ENCODE measurements at places on chromosomes 2 and 18.

DNA sequence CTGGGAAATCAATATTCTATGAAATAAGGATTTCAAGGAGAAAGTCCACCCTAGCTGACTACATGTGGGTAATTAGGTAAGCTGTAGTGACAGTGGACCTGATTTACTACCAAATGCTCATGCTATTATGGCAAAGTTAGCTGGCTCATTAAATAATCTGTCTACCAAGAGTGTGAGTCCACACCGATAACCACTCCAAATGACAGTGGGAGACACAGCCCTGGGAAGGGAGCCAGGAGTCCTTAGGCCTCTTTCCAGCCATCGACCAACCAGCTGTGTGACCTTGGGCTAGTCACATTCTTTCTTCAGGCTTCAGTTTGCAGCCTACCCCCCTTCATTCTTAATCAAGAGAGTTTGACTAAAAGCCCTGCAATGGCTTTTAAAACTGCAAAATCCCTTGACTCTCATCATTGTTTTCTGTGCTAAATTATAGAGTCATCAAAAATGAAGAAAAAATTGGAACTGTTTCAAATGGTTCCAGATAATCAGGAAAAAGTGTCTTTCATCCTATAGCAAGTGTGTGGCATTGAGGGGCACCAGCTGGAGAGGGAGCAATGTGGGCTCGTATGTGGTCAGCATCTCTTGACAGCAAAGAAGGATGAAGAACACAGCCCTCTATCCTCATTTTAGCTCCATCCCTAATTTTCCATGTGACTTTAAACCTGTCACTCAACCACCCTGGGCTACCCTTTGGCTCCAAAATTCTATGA, 45.6 kb upstream of the SLC14A2 start:
- no peak for DNase-seq

DNA sequence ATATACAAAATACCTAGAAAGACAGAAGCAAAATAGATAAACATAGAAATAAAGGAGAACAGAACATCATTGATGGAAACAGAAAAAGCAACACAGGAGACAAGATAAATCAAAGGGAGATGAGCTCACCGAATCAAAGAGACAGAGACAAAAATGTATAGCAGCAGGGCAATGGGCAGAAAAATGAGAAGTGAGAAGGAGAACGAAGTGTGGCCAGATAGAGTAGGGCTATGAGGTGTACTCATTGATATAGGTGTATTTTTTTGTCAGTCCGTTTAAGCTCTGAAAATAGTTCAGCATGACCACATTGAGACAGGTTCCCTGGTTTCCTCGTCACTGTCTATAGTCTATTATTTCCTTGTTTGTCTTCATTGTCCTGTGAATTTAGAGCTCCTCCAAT, 55.1 kb downstream of the SP100 start:
- DNase-seq, result no peak

GRCh38 chr18:49071317-49071716, 120.6 kb upstream of the SMAD7 start:
- DNase-seq, result no peak

DNA sequence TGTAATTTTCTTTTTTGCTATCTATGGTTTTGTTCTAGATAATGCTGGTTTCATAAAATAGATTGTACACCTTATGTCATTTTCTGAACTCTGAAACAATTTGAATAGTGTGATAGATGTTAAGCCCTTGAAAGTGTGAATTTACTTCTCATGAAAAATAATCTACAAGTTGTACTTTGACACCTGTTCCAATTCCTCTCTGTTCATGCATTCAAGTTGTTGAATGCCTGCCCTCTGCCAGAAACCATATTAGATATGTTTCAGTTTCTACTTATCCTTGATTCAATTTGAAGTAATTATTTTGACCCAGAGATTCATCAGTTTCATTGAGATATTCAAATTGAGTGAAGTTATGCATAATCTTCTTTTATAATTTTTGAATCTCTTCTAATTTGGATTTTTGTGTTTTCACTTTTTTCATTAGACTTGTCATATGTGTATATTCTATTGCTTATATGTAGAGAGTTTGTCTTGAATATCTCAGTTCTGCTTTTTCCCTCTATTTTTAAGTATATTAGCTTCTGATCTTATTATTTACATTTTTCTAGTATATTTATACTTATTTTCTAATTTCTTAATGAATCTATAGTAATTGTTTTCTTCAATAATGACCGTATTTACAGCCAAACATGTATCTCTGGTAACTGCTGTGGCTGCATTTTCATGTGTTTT, 143.3 kb upstream of the TACR1 start:
- DNase-seq, result no peak

GRCh38 chr18:21177822-21178221, 64.2 kb upstream of the GREB1L start:
- DNase-seq, result no peak

DNA sequence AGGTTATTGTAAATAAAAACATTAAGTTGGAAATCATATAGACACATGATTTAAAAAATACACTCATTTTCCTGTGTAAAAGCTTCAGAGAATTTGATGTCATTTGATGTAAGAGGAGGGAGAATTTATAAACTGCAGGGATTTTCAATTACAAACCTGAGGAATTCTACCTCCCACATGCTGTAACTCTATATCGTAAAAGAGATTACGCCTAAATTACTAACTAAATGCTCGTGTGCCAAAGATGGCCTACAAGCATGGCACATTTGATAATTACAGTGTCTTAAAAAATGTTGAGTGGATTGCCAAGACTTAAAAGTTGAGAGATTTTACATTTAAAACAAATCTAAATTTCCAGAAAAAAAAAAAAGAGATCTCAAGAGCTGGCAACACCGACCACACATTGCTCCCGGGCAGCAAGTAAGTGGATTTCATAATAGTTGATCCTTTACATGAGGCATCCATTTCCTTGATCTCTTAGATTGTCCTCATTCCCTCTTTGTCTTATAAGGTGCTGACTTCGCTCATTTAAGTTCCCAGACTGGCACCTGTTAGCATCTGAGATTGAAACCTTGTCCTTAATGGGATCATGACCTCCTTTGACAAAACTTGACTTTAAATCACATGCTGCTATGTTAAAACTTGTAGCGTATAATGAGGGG, 840.3 kb upstream of the ZEB2 start:
- DNase-seq, result no peak

DNA sequence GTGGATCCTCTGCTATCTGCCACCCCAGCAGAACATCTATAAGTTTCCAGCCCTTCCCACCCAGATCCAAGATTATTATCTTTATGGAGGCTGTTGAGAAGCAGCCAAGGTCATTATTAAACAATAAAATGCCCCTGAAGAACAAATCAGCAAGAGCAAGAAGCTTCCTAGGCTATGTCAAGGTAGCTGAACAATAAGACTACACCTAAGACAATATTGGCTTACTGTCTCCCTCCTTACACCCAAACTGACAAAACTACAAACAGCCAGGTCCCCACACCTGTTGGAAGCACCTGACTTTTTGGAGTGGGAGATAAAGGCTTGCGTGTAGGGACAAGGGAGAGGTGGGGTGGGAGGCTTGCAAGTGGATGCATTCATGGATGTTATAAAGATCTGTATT, 128.5 kb downstream of the SPTBN1 start:
- no peak for DNase-seq

DNA sequence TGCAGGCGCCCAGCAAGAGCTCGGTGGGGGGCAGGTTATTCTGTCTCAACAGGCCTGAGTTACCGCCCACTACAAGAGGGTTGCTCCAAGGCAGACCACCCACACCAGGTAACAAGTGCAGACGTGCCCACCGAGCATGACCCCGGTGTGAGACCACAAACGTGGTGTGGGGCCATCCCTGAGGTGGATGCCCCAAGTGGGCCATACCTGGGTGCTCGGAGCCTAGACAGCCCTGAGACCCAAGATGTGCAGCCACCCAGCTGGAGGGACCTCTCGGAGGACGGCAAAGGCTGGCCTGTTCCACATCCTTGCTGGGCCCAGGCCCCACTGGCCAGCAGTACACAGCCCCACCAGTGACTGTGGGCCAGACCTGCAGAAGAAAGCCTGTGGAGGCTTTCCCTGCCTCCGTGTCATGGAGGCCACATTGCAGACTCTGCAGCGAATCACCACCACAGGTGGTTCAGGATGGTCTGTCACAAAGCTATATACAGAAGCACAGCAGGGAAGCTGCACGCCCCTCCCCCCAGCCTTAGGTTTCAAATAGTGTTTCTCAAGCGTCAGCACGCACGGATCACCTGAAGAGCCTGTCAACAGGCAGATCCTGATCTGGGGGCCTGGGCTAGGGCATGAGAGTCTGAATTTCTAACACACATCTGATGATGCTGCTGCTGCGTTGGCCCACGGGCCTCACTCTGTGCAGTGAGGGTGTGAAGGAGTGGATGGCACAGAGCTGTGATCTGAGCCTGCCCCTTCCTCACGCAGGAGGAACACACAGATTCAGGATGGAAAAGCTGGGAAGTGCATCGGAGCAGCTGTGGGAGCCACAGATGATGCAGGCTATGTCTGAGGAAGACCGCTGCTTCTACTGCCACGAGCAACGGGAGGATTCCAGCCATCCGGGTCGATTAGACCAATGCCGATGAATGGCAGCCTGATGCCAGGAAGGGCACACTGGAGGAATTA, 96.8 kb downstream of the UXS1 start:
- no peak for DNase-seq

- no peak for DNase-seq
Measured at GRCh38 chr2:77469106-77469505, 53.1 kb downstream of the LRRTM4 start.

GRCh38 chr18:14089781-14090180, 42.5 kb downstream of the ZNF519 start:
- DNase-seq, result no peak

DNA sequence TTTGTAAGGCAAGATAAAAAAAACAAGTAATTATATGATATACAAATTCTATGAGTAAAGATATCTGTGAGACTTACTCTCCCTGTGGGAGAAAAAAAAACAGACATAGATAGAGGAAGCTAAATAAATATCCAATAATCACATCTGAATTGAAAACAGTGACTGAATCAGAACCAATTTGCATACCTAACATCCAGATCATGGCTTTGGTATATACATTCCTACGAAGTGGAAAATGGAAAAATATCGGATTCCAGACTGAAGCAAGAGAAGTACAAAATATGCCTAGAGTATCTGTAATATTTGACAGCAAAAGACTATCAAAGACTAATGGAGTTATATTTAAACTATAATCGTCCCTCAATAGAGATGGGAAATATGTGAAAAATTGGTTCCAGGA, 1108.1 kb upstream of the CHAC2 start:
- DNase-seq, result no peak

DNA sequence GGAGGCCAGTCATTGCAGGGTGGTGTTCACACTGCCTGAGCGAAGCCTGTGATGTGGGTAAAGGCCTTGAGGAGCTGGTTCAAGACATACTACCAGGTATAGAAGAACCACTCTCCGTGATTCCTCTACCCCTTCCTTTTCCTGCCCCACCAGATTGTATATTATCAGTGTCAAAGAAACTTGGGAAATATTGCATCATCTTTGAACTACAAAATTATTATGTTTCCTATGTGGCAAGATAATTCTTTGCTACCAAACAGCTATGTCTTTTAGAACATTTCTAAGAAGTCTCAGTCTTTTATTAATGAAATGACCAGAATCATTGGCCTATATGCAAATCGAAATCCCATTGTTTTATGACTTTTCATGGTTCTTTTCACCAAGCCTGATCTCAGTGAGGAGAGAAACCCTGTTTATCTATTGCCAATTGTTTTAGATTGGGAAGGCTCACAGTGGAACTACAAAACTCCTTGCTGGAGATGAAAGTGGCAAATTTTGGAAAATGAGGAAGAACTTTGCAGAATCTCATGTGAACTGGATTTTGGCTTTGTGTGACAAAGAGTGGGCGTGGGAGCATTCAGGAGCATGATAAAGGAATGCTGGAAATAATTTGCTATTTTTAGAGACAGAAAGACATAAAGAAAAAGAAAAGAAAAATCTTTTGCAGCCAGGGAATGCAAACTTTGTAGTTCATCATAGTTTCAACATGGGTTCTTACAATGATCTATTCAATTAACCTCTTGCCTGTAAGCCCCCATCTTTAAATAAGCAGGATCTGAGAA, 286.9 kb downstream of the INSIG2 start:
- no peak for DNase-seq

GRCh38 chr2:228048838-228049490, 132.5 kb downstream of the SPHKAP start:
- no peak for DNase-seq

DNA sequence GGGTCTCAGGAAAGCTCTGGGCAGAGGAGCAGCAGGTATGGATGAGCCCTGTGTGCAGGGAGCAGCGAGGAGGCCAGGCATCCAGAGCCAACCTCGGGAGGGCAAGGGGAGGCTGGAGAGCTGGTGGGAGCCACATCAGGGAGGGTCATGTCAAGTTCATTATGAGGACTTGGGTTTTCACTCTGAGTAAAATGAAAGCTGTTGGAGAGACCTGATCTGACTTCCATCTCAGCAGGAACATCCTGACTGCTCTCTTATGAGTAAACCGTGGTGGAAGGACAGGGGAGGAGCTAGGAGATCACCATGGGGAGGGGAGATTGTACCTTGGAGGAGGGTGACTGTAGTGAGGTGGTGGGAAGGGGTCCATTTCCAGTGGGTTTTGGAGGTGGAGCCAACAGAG, 209.8 kb downstream of the LDLRAD4 start:
- no peak for DNase-seq

- DNase-seq, result no peak
Measured at GRCh38 chr18:9095297-9096006, 7.0 kb upstream of the NDUFV2 start.

DNA sequence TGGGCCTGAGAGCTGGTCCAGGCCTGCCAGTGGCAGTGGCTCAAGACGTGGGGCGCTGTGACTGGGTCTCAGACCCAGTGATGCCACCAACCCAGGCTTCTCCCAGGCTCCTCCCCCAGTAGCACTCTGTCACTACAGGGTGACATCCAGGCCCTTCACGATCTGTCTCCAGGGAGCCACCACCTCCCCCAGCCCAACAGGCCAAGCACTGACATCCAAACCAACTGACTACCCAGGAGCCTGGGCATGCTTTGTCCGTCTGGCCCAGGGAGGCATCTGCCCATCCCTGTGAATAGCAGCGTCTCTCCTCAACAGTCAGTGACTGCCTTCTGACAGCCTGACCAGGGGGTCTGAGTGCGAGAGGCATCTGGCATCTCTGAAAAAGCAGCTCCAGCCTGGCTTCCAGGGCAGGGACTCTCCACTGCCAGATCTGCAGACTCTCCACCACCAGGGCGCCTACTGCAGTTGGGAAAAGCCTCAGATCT, 13.0 kb downstream of the TEX44 start:
- peak; percentile 63 for DNase-seq

- DNase-seq, result no peak
Measured at GRCh38 chr2:213787869-213788268, 503.6 kb downstream of the SPAG16 start.

DNA sequence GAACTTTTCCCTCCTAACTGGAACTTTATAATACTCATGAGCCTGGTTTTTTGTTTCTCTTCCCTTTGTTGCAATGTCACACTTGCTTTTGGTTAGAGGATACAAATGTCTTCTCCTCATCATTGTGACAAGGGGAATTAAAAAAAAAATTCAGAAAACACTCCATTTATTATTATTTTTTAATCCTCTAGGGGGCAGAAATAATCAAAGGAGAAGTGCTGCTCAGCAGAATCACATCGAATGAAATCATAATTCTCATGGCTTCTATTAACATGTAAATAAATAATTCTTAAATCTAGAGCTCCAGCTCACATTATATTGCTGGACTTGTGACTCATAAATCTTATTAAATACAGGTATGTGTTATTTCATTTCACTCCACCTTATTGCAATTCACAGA, 273.8 kb downstream of the TRIB2 start:
- DNase-seq, result no peak

GRCh38 chr2:215693999-215694580, 258.2 kb upstream of the FN1 start:
- no peak for DNase-seq
